ENCODE measurements at places on chromosomes 11 and 22.
A peak's percentile ranks its signal among the peaks of the same experiment; 100 is the strongest.

GRCh38 chr11:26677566-26677965, 44.3 kb downstream of the SLC5A12 start:
- DNase-seq: no peak

DNA sequence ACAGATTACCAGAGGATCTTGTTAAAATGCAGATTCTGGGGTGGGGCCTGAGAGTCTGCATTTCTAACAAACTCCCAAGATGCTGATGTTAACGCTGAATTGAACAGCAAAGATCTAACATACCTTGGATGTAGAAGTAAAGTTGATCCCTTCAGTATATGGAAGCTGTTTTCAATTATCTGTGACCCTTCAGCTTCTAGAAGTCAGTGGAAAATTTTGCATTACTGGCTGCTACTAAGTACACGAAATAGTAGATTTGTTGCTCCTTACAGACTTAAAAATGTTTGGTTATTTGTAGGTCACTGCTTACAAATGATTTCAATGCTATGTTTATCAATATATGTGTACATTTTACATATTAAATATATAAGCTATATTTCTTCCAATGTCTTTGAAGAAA, 107.4 kb downstream of the ARHGAP42 start:
- no peak for DNase-seq

DNA sequence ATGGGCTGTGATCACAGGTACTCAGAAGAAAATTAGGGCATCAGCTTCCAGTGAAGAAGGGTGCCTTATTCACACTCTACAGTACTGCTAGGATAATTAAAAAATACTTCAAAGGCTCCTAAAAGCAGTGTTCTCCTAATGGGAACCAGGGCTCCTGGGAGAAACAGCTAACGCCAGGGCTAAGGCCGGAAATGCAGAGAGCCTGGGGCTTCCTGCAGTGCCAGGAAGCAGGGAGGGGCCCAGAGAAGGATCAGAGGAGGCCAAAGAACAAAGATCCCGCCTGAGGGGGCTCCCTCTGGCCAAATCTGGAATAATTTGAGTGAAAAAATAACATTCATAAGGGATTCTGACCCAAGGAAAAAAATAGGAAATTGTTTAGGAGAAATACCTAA, 27.5 kb downstream of the TOLLIP start:
- no peak for DNase-seq

GRCh38 chr11:34492806-34493414, 20.7 kb downstream of the ELF5 start:
- peak; percentile 42 for DNase-seq

DNA sequence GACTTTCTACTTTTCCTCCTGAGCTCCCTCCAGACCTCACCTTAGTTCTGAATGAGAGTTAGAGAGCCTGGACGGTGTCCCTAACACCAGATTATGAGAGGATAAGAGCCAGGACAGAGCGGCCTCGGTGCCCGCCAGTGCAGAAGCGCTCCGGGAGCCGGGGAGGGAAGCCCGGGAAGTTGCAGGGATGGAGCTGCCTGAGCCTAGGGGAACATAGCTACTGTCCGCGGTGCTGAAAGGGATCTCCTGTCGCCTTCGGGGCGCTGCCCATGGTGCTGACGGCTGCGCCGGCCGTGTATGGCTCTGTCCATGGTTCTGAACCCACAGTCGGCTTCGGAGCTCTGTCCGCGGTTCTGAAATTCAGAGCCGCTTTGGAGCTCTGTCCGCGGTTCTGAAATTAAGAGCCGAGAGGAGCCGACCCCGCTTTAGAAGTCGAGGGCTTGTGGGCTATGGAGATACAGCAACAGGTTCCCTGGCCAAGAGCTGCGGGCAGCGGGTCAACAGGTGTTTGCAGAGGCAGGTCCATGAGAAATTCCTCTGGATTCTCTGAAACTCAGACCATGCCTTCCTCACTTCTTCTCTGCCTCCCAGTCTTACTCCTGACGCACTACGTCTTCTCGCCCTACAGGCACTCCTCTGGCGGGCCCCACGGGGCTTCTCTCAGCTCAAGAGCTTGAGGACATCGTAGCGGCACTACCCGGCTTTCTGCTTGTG, 814 bp downstream of the NPAS4 start:
- DNase-seq: no peak

DNA sequence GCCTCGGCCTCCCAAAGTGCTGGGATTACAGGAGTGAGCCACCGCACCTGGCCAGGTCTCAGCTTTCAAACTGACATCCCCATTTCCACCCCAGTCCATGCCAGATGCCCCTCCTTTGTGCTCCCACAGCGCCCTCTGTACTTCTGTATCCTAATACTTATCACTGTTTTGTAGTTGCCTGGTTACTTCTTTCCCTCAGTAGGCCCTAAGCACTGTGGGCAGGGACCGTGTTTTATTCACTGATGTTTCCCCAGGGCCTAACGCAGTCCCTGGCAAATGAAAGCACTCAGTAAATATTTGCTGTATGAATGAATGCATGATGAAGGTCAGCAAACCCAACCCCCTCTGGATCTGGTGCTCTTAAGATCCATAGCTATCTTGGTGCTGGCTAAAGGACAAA, 2.2 kb upstream of the TRIM3 start:
- DNase-seq: no peak

DNA sequence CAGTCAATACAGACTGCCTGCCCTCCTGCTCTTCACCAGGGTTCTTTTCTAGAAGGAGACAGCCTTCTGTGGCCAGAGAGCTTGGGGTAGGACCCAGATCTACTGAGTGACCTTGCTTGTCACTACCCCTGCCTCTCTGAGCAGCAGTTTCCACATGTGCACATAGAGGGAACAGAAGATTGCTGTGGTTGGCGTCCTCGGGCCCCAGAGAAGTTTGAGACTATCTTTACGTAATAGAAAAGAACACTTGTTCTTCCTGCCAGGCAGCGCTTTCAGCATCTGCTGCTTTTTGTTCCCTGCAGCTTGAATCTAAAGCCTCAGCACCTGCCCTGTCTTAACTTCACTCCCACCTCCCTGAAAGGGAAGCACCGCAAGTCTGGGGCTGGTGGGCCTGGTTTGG, 1.9 kb upstream of the FKBP2 start:
- no peak for DNase-seq

DNA sequence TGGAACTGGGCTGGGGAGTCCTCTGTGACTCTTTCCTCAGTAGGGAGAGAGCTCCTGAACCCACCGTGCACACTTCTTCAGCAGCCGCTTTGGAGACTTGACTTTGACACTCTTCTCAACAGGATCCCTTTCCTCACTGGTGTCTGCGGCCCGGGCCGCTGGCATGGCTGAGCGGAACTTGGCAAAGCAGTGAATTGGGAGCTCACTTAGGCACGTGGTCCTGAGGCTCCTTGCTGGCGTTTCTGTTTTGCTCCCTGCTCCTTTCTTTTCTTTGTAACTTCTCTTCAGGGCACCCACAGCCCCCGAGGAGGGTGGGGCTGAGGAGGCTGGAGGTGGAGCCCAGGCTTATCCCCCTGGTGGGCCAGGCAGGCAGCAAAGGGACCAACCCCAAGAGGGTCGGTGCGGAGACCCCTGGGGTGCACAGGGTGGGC, 8.4 kb upstream of the KCNQ1OT1 start:
- no peak for DNase-seq

DNA sequence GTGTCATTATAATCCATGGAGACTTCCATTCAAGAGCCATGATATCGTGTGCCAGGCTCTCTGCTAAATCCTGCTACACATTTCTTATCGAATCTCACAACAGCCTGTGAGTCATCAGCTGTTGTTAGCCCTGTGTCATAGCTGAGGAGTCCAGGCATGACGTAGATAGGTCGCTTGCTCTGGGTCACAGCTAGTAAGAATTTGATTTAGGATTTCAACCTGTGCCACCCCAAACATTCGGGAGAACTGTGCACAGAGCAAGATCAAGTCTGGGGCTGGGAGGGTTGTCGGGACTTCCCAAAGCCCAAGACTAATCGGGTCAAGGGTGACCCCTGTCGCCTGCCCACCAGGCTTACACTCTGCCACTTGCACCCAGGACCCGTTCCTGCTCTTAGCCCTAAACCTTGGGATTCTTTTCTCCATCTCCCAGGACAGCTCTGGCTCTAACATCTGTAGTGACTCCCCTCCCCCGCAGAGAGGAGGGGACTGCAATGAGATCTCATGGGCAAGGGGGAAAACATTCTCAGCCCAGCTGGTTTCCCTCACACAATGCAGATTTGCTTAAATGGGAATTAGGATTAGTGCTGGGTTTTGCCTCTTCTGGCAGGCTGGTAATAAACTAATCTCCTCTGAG, 34.3 kb downstream of the TSPAN18 start:
- DNase-seq: peak; percentile 71

DNA sequence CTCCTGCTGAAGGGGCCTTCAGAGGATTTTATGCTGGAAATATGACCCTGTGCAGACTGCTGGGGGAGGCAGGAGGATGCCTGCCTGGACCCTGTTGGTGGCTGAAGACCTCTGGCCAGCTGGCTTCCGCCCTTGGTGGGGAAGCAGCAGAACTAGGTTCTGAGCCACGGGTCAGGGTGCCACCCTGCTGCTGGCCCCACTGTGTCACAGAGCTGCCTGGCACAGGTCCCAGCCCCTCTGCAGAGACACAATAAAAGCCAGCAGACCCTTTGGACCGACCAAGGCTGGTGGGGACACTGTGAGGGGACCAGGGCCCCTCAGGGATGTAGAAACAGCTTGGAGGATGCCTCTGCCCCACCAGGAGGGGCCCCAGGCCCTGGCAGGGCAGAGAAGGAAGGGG, 6.9 kb upstream of the SREBF2 start:
- DNase-seq: no peak

- DNase-seq: peak; percentile 71
Observed at GRCh38 chr11:23359297-23359696, 499.0 kb upstream of the CCDC179 start.

DNA sequence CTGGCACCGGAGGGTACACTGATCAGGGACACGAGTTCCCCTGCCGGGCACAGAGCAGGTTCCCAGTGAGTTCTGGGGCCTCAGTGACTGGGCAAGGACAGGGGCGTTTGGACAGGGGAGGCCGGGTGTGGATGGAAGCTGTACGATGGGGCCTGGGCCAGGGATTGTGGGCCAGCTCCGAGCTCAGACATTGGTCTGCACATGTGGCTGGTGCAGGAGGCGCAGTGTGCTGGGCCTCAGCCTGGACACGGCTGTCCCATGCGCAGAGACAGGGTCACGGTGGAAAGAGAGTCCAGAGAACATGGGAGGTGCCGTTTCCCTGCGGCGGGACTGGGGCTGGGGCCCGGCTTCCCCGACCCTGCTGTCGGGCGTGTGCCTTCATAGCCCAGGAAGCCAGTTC, 60.7 kb downstream of the CDKN1C start:
- no peak for DNase-seq

DNA sequence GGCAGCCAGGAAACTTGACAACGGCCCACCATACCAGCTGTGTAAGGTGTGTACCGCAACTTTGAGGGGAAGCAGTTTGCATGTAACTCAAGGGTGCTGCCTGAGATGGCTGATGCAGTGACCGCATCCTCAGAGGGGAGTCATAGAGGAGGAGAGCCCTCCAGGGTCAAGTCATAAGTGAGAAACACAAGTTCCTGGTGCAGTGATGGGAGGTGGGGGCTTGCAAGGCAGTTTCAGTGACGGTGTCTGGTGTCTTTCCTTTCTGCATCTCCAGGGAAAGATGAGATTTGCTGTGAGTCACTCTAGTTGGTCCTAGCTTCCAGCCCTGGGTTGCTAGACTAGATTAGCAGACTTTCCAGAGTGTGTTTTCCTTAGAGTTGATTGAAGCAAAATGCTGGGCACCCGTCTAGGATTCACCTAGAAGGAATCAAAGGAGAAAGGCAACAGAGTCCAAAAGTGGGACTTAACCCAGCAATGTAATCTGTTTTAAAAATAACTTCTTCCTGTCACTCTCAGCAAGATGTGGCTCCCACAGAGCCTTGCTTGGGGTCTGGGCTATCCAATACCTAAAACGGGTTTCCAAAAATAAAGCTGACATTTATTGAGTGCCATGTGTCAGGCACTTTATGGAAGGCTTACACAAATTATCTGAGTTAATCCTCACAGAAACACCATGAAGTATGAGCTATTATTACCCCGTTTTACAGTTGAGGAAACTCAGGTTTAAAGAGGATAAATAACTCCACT, 265.4 kb upstream of the PLET1 start:
- no peak for DNase-seq

DNA sequence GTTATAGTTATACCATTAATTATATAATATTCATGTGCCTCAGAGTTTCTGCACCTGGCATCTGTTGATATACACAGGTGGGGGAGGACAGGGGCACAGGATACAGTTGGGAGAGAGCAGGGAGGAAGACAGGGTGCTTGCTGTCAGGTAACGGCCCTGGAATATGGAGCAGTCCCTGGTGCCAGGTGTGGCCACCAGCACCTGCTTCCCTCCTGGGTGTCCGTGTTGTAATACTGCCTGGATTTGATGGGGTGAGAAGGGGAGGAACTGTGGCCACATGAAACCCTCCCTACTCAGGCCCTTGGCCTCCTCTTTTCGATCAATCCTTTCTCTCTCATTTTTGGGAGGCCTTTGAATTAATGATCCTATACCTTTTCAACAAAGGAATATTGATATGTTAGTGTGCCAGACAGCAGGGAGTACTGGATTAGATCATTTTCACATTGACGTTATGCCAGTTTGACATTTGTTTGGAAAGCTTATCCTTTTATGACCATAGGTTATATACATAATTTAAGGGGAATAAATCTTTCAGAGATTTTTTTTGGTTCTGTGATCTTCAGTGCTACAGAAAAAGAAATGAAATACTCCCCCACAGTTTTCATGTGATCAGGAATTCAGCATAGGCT, 88.6 kb downstream of the TEAD1 start:
- DNase-seq: no peak

DNA sequence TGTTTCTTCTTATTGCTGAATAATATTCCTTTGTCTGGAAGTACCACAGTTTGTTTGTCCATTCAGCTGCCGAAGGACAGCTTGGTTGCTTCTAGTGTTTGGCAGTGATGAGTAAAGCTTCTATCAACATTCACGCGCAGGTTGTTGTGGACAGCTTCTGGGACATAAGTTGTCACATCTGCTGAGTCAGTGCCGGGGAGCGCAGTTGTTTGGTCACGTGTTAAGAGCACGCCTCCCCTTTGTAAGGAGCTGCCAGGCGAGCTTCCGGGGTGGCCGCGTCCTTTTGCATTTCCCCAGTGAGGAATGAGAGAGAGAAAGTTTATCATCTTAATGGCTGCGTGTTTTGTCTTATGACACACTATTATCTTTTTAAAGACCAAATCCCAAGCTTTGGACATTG, 30.3 kb downstream of the SAMM50 start:
- DNase-seq: no peak

Measured in HS-5 (cell line).